ENCODE measurements at places on chromosomes 13 and 19.
A peak's percentile ranks its signal among the peaks of the same experiment; 100 is the strongest.

DNA sequence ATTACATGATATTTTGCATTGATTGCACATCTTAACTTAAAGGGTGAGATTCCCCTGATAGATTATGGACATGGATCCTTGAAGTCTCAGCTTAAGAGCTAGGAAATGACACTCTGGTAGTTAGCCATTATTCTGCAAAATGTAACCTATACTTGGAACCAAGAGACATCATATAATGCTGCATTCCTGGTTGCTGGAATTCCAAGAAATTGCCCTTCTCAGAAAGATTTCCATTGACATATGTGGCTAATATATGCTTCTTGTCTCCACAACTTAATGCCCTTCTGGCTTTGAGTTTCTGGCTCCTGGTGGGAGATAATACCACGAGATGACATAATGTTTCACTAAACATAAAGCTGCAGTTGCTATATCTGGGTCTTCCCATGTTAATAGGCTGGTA is 204.4 kb upstream of the TRPC4 start:
- no peak for DNase-seq

- no peak for DNase-seq
These were observed 2.0 kb upstream of the INAFM1 start for GRCh38 chr19:47272448-47273312.

DNA sequence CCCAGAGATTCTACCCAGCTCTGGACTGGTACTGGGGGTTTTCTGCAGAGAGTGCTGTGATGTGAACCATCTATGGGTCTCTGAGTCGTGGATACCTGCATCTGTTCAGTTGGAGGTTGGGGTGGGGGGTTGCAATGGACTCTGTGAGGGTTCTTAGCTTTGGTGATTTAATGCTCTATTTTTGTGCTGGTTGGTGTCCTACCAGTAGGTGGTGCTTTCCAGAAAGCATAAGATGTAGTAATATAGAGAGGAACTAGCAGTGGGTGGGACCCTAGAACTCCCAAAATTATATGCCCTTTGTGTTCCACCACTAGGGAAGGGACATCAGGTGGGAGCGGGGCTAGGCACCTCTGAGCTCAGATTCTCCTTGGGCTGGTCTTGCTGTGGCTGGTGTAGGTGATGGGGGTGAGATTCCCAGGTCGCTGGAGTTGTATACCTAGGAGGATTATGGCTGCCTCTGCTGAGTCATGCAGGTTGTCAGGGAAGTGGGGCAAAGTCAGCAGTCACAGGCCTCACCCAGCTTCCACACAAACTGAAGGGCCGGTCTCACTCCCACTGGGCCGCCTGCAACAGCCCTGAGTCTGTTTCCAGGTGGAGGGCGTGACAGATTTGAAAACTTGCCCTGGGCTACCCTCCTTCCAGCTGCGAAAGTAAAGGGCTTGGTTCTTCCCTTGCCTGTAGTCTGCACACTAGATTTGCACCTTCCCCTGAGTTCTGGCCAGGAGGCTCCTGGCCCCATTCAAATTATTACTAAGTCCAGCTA is 573.0 kb upstream of the SLITRK1 start:
- DNase-seq, result no peak

- no peak for DNase-seq
These were observed 881.9 kb downstream of the SLITRK6 start for GRCh38 chr13:84917252-84917878.

DNA sequence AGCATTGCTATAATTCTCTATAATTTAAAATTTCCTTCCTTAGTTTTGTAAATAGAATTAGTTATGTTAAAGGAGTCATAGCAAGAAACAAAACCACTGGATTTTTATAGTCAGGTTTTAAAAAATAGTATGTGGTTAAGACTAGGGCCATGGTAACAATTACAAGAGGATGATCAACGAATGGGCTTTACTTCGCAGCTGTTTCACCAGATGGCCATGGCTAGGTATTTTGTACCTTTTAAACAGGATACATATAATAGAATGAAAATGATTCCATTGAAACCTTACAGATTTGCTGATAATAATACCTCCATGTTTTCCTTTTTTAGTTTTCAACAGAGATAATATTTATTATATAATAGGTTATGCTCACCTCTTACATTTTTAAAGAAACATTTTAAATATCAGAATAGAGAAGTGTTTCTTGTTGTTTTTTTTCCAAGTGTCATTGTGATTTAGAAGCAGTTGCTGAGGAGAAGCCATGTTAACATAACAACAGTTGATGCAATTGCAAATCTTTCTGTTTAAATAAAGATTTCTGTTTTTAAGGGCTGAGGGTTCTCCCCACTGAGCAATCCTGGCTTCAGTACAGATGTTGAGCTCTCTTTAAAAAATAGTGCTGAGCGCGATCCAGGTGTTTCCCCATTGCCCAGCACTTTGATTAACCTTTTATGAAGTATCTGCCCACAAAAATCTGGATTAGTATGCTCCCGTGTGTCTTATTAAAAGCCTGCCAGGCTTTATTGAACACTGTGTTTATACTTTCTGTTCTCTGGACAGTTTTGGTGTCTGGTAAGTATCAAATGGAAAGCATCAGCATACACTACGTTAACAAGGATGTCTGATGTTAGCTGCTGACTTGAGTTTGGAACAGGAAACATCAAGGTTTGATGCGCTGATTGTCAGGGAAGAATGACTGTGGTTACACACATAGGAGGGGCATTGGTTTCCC is 205.3 kb downstream of the HS6ST3 start:
- DNase-seq, result no peak

DNA sequence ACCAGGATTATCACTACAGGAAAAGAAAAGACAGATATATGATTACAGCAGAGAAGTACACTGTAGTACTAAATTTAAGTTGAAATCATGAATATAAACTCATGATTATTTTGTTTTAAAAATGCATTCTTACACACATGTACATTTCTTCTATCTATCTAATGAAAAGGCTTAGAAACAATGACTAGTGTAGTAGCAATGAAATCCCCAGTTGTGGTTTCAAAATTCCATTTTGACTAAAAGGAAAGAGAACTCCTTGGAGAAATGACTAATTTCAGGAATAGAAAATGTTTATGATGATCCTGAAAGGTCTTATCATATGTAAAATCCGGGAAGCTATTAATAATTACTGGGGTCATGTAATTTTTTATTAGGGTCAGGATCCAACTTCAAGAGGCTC is 195.0 kb upstream of the STARD13 start:
- DNase-seq, result no peak

- no peak for DNase-seq
These were observed 474 bp upstream of the IFT88 start for GRCh38 chr13:20566468-20566897.

DNA sequence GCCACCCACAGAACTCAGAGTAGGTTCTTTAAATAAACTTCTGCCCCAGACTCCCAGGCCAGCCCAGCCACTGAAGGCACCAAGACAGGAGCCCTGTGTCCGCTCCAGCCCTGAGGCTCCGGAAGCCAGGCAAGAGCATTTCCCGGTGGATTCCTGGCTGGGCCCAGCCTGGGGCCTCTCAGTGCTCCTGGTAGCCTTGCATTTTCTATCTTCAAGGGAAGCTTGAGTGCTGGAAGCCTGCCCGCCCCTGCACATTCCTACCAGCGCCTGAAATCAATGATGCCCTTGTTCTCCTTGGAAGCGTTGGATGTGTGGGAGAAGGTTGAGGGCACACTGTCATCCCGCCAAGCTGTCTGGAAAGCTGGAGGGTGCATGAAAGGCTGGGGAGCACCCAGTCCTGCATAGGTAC is 70.3 kb downstream of the ALOX5AP start:
- DNase-seq, result no peak

GRCh38 chr19:48950159-48950558 is 4.5 kb upstream of the BAX start:
- DNase-seq, result no peak

GRCh38 chr13:68057836-68058235 is 827.7 kb upstream of the PCDH9 start:
- no peak for DNase-seq

DNA sequence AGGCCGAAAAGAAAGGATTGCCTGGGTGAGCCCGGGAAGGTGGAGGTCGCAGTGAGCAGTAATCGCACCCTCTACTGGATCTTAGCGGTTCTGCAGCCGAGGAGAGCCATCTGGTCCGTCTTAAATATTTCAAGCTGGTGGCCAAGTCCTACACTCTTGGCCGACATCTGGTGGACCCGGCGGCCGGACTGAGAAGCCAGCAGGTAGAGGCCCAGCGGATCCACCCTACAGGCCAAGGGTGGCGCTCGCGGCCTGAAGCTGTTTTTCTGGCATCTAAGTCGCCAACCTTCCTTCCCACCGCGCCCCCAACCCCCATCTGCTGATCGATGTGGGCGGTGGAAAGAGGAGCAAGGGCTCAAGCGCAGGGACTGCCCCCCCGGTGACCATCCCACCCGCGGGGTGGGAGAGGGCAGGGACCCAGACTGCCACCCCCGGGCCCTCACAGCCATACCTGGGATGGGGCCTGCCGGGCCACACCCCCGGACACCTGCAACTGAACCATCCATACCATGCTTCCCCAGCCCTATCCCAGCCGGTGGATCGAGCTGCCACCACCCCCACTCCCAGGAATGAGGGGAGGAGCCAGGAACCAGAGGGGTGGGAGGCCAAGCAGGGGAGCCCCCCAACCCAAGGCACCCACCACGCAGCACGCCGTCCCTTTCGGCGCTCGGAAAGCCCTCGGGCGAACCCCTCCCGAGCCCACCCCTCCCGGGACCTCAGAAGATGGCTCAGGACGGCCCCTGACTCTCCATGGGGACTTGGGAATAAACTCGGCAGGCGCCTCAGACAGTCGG is 46.3 kb upstream of the ZNF730 start:
- peak; percentile 28 for DNase-seq

DNA sequence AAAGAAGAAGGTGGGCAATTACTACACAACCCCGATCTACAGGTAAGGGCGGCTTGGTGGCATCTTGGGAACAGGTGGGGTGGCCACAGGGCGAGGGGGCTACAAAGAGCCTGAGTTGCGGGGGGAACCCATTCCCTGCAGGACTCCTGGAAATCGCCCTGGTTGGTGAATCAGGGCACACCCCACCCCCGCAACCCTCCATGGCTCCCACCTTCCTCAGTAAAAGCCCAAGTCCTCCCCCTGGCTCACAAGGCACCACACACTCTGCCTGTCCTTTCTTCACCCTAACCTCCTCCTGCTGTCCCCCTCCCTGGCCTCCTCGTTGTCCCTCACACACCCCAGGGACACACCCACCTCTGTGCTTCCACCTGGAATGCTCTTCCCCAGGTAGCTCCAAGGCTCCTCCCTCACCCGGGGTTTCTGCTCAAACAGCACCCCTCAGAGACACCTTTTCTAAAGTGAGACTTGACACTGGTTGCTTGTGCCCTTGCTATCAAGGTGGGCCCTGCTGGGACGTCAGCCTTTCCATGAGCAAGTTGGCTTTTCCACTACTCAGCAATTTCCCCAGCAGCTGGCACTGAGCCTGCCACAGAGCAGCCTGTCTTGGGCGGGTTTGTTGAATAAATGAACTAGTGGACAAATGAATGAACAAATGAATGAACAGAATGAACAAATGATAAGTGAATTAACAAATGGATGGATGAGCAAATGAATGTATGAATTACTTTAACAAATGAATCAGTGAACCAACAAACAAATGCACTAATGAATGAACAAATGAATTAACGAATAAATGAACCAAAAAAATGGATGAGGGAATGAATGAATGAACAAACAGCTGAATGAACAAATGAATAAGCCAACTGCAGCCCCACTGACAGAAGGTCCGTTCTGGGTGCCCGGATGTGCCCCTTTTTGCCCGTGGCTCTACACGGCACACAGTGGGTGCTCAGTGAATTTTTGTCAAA is 6.2 kb upstream of the MRI1 start:
- DNase-seq, result no peak

- DNase-seq, result no peak
These were observed 393.6 kb downstream of the TDRD3 start for GRCh38 chr13:60790620-60791019.

- DNase-seq, result no peak
These were observed 26.7 kb downstream of the CAB39L start for GRCh38 chr13:49417161-49417560.

DNA sequence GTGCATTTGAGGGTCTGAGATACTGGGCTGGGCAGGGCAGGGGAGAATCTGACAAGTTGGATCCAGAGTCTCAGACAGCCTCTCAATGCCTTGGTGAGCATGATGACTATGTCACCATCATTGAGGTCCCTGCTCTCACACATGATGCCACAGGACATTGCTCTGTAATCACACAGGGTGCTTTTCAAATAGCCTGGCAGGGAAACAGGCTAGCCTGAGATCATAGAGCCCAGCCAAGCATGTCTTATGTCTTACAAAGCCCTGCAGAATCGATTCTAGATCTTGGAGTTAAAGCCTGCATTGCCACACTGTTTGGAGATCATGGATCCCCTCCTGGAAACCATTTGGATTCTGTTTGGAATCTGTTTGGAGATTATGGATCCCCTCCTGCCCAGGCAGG is 5.3 kb downstream of the KCNN1 start:
- DNase-seq, result no peak

- DNase-seq, result no peak
These were observed 213.6 kb downstream of the FOXO1 start for GRCh38 chr13:40452741-40453334.

DNA sequence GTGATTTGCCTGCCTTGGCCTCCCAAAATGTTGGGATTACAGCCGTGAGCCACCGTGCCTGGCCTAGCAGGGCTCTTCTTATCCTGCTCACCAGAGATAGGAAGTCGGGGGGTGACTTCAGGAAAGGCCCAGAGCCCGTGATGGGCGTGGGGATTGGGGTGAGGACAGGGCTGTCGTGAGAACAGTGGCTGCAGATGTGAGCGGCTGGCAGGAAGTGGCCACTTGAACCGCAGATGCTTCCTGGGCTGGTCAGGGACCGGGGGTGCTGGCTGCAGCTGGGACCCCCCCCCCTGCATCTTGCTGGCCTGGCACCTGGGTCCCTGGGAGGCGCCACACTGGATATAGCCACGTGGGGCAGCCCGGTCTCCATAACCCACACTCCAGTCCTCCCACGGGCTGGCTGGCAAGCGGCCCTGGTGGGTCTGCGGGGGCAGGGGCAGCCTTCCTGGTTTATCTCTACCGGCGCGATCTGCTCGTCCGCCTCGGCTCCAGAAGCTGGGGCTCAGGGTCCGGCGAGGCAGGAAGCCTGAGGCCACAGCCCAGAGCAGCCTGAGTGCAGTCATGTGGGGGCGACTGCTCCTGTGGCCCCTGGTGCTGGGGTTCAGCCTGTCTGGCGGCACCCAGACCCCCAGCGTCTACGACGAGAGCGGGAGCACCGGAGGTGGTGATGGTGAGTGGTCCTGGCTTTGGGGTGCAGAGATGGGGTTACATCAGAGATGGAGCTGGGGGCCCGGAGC is at the start of gene F2RL3:
Gene F2RL3 (plus strand): TSS at position 371 of the 737 bp plus-strand sequence. CDS start 191 bp downstream, at position 562.
- no peak for DNase-seq

GRCh38 chr13:62418872-62419271 is 1003.2 kb upstream of the PCDH20 start:
- DNase-seq, result no peak

DNA sequence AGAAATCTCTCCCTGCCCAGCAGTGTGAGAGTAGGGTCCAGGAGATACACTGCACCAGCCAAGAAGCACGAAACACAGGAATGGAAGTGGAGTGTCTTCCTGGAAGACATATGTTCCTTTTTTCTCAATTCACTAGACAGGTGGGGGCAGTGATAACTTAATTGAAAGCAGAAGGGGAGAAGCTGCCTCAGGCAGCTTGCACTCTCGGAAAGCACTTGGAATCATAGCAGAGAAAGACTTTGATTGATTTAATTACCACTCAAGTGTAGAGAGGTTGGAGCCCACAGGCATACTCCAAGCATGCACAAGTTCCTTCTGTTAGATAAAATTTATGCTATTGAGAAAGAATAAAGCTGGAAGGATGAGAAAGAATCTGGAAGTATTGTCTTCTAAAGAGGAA is 249.4 kb downstream of the SLITRK6 start:
- no peak for DNase-seq

GRCh38 chr19:54316746-54317107 is 3.8 kb upstream of the LILRA5 start:
- no peak for DNase-seq

GRCh38 chr19:19532806-19533701 is 4.3 kb downstream of the YJEFN3 start:
- no peak for DNase-seq

All from activated CD4-positive, alpha-beta memory T cell treated with anti-CD3 and anti-CD28 coated beads for 36 hours (primary cell).